Stimulated activated CD4-positive, alpha-beta T cell treated with anti-CD3 and anti-CD28 coated beads, Interleukin-15, amount 100 ng/mL, for 1 hour (primary cell): ENCODE measurements at places on chromosomes 5 and 9.

DNA sequence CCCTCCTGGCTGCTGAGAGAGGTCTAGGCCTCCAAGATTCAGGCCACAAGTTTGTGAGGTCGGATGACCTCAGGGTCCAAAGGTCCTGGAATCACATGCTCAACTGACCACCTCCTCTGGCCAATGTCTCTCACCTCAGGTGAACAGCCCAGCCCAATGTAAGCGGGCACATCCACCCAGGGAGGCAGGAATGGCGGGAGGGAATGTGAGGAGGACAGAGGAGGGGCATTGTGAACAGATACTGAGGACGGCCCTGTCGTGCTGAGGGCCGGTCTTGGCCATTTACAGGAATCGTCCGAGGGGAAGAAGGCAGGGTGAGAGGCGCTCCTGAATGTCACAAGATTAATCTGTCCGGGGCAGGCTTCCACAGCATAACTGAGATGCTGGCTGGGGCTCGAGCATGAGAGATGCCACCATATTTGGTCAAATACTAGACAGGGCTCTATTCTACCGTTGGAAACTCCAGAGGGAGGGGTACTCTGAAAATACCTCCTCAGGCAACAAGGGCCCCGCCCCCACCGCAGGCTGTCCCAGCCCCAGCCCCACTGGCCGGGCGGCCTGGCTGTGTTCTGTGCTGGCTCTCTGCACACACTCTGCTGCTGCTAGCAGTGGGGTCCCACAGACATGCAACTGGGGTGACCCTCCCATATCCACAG lies 1.5 kb upstream of the IL17B start:
- DNase-seq = no peak

GRCh38 chr9:113416149-113416721 lies 5.7 kb downstream of the C9orf43 start:
- no peak for DNase-seq

GRCh38 chr9:30197954-30198353 lies 2186.5 kb upstream of the ACO1 start:
- DNase-seq = no peak

- DNase-seq = no peak
Observed at GRCh38 chr5:643351-643801, 31.2 kb downstream of the CEP72 start.

- no peak for DNase-seq
Observed at GRCh38 chr9:134060546-134060945, 7.3 kb downstream of the BRD3 start.

DNA sequence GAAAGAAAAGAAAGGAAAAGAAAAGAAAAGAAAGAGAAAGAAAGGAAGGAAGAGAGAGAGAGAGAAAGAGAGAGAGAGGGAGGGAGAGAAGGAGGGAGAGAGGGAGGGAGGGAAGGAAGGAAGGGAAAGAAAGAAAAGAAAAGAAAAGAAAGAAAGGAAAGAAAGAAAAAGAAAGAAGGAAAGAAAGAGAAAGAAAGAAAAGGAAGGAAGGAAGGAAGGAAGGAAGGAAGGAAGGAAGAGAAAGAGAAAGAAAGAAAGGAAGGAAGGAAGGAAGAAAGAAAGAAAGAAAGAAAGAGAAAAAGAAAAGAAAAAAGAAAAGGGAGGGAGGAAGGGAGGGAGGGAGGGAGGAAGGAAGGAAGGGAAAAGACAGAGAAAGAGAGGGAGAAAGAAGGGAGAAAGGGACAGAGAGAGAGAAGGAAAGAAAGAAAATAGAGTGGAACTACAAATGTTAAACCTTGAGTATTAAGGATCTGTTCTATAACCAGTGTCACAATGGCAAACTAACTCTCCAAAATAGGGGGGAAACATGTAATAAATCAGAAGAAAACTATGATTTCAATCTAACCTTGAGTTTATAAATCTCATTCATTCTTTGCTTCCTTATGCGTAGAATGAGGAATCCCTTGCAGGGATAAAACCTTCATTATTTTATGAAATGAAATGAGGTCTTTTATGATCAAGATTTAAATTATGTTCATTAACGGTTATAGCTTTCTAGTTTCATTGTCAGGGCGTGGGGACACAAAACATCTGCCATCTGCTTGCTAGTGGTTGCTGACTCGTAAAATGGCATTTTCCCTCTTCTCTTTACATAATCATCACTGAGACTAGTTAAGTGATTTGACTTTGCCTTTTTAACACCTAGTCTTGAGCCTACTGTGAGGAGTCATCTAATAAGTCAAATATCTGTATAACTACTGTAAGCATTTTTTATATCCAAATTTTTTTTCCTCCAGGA lies 40.7 kb upstream of the RAD23B start:
- DNase-seq = no peak

- no peak for DNase-seq
Observed at GRCh38 chr5:50559955-50560354, 106.5 kb upstream of the PARP8 start.
